ENCODE measurements at places on chromosomes 2 and 18. TPM values are rescaled to one million over a fixed set of nuclear protein-coding genes. Genes with fewer than 3 reads are reported as not detected.

AUP1 gene
- 95.8 TPM for polyA plus RNA-seq

SCG2 gene
- not detected for polyA plus RNA-seq

GALNT3 gene
- polyA plus RNA-seq, result 2.2 TPM

- peak overlapping the region; percentile 29 for H3K27ac ChIP-seq
- H3K4me1 ChIP-seq, result peaks cover 65% of the 10 kb centered on the region
- no peaks in the 10 kb centered on the region for H3K36me3 ChIP-seq
- peak overlapping the region; percentile 4 for H3K4me3 ChIP-seq
- no peak for DNase-seq
Measured at GRCh38 chr18:77073336-77074093, 59.1 kb downstream of the MBP start.

GRCh38 chr2:158578703-158579330 is 122.1 kb downstream of the PKP4 start:
- no peaks in the 10 kb centered on the region for H3K27me3 ChIP-seq
- no peak for DNase-seq
- no peak overlapping the region for H3K27ac ChIP-seq
- H3K4me3 ChIP-seq, result no peak overlapping the region
- no peaks in the 10 kb centered on the region for H3K36me3 ChIP-seq

GRCh38 chr2:65120990-65121693 is 8.8 kb downstream of the RAB1A start:
- H3K36me3 ChIP-seq, result no peaks in the 10 kb centered on the region
- DNase-seq, result no peak
- no peaks in the 10 kb centered on the region for H3K27me3 ChIP-seq
- peaks cover 48% of the 10 kb centered on the region for H3K4me1 ChIP-seq

GRCh38 chr2:100832885-100833284 is 12.9 kb downstream of the NPAS2 start:
- no peak for DNase-seq
- H3K4me1 ChIP-seq, result no peaks in the 10 kb centered on the region
- H3K4me3 ChIP-seq, result no peak overlapping the region
- H3K36me3 ChIP-seq, result no peaks in the 10 kb centered on the region

DNA sequence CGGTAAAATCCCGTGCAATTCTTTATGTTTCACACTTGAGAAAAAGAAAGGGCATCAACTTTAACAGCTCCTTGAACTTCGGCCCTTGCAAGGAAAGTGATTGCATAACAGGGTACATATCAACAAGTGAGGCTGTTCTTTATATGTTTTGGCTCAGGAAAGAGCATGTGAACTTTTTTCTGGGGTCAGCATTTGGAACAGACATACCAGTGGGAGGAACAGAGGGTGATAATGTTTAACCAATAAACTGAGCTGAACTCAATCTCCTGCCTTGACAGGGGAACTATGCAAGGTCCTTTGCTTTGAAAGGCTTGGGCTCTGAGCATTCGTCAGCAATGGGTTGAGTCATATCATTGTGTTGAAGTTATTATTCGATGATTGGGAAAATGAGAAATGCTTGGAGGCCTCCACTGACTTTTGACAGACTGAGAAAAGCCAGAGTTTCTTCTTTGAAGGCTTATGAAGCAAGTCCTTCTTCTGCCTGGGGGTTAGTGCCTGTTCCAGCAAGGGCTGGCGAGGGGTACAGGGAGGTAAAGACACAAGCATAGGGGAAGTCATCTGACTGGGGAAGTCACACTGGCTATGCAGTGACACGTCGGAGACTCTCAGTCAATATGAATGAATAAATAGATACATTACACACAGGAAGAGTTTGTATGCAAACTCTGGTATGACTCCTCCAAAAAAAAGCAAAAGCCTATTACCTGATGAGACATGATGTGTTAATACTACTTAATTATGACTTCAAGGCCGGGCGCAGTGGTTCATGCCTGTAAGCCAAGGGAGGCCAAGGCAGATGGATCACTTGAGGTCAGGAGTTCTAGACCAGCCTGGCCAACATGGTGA is 57.2 kb downstream of the CYB5A start:
- no peaks in the 10 kb centered on the region for H3K36me3 ChIP-seq
- no peak for DNase-seq
- no peaks in the 10 kb centered on the region for H3K27me3 ChIP-seq
- H3K4me3 ChIP-seq, result no peak overlapping the region
- no peak overlapping the region for H3K27ac ChIP-seq

- H3K27me3 ChIP-seq, result no peaks in the 10 kb centered on the region
- H3K4me1 ChIP-seq, result no peaks in the 10 kb centered on the region
- H3K36me3 ChIP-seq, result no peaks in the 10 kb centered on the region
- H3K27ac ChIP-seq, result no peak overlapping the region
Measured at GRCh38 chr2:217988014-217988839, 14.6 kb downstream of the TNS1 start.

DNA sequence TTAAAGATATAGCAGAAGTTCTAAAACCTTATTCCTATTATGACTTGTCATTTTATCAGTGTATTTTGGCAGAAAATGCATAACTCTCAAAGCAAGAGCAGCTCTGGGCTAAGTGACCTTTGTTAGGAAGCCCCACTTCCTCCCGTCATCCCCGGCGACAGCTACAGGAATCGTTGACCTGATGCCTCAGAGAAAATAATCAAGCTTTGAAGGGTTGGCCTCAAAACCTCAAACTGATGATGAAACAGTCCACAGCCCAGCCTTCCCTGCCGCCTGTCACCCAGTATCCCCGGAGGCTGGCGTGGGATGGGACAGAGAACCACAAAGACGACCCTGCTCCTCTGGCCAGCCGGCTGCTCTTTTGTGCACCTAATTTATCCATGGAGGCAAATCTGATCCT is 65.3 kb downstream of the KCNF1 start:
- no peaks in the 10 kb centered on the region for H3K36me3 ChIP-seq
- H3K4me1 ChIP-seq, result no peaks in the 10 kb centered on the region
- no peak for DNase-seq
- H3K4me3 ChIP-seq, result no peak overlapping the region
- H3K27me3 ChIP-seq, result no peaks in the 10 kb centered on the region

DNA sequence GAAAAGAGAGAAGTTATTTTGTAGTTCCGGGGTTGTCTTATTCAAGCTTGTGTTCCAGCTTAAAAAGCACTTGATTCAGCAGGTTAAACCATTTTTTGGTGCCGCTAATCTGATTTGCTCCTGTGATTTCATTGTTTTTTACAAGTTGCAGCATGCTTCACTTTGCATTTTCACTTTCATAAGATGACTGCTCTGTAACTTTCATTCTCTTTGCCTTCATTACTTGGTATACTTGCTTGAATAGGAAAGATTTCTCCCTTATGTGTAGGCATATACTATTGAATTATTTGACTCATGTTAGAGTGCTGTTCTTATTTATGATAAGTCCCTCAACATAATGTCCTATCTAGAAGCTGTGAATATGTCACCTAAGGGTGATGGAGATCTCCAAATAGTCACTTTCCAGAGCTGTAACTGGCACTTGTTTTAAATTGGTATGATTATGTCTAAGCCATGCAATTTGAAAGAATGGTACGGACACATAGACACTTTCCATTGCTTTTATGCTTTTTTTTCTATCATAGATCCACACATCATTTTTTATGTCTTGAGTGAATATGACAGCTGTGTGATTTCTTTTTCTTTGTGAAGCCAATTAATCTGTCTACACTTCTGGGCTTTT is 254.5 kb downstream of the DSEL start:
- H3K4me1 ChIP-seq, result peaks cover 21% of the 10 kb centered on the region
- no peaks in the 10 kb centered on the region for H3K27me3 ChIP-seq

DNA sequence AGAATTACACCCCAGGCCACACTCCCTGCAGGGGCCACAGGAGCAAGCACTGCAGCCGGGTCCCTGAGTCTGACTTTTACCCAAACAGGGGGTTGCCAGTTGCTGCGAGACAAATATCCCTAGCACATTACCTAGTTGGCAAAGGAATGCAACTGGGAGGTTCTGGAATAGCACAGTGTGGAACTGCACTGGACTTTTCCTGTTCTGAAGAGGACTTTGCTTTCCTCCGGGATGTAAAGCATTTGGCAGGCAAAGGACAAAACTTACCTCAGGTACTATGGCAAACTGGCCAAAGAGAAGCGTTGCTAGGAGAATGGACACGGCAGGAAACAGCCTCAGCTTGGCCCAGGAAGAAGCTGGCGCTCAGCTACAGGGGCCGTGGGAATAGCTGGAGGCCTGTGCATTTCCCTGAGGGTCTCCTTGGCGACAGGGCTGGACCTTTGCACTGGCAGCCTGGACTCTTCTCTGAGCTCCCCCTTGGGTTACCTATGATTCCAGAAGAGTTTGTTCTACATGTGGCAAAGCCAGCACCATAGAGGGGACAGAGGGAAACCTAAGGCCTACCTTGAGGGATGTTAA is 45.0 kb downstream of the BCL11A start:
- no peak overlapping the region for H3K4me3 ChIP-seq
- no peak for DNase-seq
- H3K27me3 ChIP-seq, result peaks cover 4% of the 10 kb centered on the region

DNA sequence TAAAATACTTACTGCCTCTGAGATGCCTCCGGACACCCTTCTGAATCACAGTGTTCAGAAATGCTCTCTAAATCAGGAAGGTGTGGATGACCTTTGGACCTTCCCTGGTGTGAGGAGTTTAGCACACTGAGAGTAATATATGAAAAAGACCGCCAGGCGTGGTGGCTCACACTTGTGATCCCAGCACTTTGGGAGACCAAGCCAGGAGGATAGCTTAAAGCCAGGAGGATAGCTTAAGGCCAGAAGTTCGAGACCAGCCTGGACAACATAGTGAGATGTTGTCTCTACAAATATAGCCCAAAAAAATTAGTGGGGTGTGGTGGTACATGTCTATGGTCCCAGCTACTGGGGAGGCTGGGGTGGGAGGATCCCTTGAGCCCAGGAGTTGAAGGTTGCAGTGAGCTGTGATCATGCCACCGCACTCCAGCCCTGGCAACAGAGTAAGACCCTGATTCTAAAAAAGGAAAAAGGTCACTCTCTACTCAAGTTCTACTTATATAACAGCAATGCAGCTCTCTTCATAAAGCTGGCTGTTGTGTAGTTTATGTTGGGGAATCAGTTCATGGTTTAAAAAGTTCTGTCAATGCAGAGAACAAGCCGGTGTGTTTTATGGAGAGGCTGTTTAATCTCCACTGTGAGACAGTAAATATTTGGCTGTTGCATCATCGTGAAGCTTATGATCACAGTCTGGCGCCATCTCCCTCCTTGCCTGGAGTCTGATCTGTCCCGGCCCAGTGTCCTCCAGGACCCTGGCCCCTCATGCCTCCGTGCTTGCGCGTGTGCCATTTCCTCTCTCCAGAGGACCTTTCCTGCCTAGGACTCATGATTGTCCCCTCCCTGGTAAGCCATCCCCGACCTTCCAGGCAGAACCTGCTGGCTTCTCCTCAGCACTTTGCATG is 184.5 kb downstream of the FAM210A start:
- H3K27ac ChIP-seq, result no peak overlapping the region
- no peaks in the 10 kb centered on the region for H3K27me3 ChIP-seq
- H3K4me3 ChIP-seq, result no peak overlapping the region
- no peak for DNase-seq

GRCh38 chr2:160054984-160055725 is 7.3 kb downstream of the PLA2R1 start:
- no peaks in the 10 kb centered on the region for H3K36me3 ChIP-seq
- no peak overlapping the region for H3K27ac ChIP-seq
- H3K4me1 ChIP-seq, result no peaks in the 10 kb centered on the region
- DNase-seq, result no peak
- peaks cover 6% of the 10 kb centered on the region for H3K27me3 ChIP-seq

GRCh38 chr2:38723173-38723572 is 28.0 kb downstream of the SRSF7 start:
- peaks cover 19% of the 10 kb centered on the region for H3K4me1 ChIP-seq
- no peaks in the 10 kb centered on the region for H3K27me3 ChIP-seq
- no peak overlapping the region for H3K4me3 ChIP-seq

DNA sequence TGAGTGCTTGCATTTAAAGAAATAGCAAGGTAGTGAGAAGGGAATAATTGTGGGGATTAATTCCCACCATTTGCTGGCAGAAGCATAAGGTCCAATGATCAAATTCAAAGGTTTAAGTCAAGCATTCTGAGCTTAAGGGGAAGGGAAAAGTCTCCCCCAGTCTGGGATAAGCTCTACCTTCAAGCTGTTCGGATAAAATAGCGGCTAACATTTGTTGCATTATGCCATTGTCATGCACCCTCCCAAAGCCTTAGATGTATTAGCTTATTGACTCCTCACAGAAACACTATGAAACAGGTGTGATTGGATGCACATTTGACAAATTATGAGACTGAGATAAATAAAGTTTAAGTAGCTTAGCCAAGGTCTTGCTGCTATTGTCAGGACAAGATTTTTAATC is 52.2 kb upstream of the TGIF1 start:
- no peaks in the 10 kb centered on the region for H3K36me3 ChIP-seq
- no peaks in the 10 kb centered on the region for H3K4me1 ChIP-seq
- H3K27ac ChIP-seq, result no peak overlapping the region
- no peak for DNase-seq
- no peaks in the 10 kb centered on the region for H3K27me3 ChIP-seq

DNA sequence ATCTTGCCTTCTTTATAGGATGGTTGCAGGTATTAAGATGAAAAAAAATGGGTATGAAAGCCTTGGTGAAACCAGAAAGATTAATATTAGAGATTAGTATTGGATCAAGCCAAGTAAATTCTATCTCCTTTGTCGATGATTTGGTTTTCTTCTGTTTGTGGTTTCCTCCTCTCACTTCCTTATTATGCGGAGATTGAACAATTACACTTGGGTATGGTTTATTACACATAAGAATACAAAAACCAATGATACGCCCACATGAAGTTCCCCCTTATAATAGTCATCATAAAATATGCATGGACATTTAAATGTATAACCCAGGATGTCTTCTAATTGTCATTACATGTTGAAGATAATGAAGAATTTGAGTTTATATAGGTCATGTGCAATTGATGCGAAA is 4.9 kb downstream of the LTBP1 start:
- no peak overlapping the region for H3K4me3 ChIP-seq
- no peak for DNase-seq
- peaks cover 9% of the 10 kb centered on the region for H3K27me3 ChIP-seq
- no peaks in the 10 kb centered on the region for H3K36me3 ChIP-seq

DNA sequence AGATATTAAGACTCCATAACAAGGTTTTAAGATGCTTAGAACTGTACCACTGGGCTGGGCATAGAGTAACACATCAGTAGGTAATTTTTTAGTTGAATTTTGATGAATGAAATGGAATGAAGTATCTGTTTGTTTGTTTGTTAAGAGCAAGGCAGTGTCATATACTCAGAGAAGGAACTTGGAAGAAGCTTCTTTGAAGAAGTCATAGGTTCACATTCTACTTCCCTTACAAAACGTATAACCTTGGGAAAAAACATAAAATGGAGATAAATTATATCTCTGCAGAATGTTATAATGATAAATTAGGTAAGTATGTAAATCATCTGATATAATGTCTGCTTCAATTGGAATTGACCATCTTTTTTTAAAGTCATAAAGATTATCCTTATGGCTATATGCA is 122.1 kb upstream of the SLC39A10 start:
- H3K27ac ChIP-seq, result no peak overlapping the region
- no peaks in the 10 kb centered on the region for H3K27me3 ChIP-seq
- H3K36me3 ChIP-seq, result no peaks in the 10 kb centered on the region

Measured in CD8-positive, alpha-beta memory T cell (primary cell).